ENCODE measurements at places on chromosomes 1 and 21.

DNA sequence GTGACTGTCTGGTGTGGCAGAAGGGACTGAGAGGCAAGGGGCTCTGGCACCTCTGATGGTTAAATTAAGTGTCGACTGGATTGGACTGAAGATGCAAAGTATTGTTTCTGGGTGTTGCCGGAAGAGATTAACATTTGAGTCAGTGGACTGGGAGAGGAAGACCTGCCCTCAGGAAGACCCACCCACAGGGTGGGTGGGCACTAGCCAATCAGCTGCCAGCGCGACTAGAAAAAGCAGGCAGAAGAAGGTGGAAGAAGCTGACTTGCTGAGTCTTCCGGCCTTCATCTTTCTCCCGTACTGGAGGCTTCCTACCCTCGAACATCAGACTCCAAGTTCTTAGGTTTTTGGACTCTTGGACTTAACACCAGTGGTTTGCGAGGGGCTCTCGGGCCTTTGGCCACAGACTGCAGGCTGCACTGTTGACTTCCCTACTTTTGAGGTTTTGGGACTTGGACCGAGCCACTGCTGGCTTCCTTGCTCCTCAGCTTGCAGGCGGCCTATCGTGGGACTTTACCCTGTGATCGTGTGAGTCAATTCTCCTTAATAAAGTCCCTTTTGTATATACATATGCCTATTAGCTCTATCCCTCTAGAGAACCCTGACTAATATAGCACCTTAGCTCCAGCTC, 79.6 kb downstream of the KAZN start:
- no peak for DNase-seq

DNA sequence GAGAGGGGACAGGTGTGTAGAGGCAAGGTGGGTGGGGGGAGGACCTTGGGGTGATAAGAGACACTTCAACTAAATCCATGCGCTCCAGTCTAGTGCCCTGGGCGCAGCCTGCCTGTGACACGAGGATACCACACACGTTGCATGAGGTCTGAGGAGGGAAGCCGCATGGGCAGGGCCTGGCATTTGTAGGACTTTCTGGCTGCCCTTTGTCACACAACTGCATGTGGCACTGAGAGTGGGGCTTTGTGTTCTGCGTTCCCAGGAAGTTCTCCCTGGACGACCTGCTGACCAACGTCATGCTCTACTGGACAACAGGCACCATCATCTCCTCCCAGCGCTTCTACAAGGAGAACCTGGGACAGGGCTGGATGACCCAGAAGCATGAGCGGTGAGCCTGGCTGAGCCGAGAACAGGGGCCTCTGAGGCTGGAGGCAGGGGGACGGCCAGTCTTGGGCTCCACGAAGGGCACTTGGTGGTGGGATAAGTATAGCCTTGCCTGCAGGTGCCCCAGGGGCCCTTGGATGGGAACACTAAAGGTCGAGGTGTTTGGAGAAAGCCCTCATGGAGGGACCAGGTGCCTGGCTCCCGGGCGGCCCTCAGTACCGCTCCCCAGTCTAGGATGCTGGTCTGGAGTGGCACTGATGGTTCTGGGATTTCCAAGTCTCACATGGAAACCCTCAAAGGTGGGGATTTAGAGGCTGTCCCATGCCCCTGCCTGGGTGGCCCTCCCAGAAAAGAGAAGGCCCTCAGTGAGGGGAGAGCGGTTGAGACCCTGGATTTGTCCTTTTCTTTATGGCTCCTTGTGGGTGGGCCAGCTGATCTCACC, 34.5 kb downstream of the EPHX1 start:
- no peak for DNase-seq

DNA sequence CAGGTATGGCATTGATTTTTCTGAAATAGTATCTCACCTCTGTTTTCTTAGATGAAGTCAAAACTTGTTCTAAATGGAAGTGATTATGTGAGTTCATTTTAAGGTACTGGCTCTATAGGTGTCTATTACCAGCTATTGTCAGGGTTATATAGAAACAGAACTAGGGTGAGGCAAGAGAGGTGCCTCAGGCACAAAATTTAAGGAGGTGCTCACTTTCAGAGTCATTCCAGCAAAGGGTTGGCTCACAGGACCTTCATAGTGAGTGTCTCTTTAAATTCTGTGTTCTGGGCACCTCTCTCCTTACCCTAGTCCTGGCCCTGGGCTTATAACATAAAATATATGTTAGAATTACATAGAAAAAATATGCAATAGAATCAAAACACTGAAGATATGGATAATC, 49.3 kb downstream of the KIAA0319L start:
- DNase-seq, result no peak

GRCh38 chr1:3742439-3743298, 9.6 kb upstream of the CCDC27 start:
- no peak for DNase-seq

DNA sequence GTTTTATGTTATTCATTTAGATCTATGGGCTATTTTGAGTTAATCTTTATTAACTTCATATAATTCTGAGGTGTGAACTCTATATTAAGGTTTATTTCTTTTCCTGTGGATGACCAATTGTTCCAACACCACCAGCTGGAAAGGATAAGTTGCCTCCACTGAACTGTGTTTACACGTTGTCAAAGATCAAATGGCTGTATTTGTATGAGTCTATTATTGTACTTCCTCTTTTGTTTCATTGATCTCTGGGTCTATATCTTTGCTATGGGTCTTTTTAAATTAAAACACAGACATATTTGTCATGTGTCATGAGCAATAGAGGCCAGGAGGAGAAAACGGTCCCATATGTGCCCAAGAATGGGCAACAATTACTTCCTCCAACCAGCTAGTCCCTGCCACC, 5.2 kb upstream of the MAB21L3 start:
- DNase-seq, result no peak

- DNase-seq, result peak; percentile 92
Observed at GRCh38 chr21:45152265-45152746, 77.9 kb downstream of the ADARB1 start.

DNA sequence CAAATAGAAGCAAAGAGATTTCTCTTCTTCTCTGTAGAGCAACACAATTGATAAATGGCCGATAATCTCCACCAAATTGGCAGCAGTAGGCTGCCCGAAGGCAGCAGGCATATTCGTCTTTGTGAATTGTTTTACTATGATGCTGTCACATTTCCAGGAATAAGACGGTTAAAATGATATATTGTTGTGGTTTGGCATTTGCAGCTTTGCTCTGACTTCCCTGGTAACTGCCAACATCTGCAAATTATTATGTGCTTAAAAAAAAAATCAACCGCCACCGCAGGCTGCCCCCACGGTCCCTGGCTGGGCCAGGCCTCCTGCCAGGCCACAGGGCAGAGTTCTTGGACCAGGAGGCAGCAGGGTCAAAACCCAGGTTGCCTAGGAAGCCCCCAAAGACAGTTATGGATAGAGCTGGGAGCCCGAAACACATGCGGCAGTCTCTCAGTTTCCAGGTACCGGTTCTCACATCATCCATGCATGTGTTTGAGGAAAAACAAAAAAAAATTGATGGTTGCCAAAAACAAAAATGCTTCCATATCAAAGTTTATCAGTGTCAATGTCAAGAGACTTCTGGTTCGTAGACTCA, 179.3 kb downstream of the ETS2 start:
- no peak for DNase-seq

GRCh38 chr1:17162941-17163340, 42.0 kb upstream of the PADI1 start:
- no peak for DNase-seq

DNA sequence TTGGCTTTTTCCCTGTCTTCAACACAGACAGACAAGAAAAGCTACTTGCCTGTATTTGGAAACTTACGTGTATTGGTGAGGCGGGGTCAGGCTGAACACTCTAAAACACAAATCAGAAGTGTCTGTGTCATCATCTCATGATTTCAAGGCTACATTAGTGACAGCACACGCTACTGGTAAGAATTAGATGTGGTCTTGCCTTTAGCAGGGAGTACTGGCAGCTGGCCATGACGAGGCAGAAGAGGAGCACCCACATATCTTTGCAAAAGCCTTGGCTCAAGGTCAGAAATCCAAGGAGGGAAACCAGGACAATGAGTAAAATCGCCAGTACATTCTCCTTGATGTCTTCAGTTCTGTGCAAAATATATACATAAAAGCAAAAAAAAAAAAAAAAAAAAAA, 77.7 kb downstream of the PCNX2 start:
- DNase-seq, result no peak

DNA sequence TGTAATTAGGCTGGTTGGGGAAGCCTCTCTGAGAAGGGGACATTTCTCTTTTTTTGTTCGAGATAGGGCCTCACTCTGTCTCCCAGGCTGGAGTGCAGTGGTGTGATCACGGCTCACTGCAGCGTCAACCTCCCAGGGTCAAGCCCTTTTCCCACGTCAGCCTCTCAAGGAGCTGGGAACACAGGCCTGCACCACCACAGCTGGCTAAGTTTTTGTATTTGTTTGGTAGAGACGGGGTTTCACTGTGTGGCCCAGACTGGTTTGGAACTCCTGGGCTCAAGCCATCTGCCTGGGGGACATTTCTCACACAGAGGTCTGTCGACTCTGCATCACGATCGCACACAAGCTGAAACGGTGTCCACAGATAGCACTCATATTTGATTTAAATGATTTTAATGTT, 39.7 kb downstream of the HUNK start:
- no peak for DNase-seq

GRCh38 chr1:165697881-165698760, at the start of gene ALDH9A1:
ALDH9A1 (minus strand) TSS chr1:165698562; CDS start chr1:165698558, 4 bp downstream.
- DNase-seq, result peak; percentile 93

DNA sequence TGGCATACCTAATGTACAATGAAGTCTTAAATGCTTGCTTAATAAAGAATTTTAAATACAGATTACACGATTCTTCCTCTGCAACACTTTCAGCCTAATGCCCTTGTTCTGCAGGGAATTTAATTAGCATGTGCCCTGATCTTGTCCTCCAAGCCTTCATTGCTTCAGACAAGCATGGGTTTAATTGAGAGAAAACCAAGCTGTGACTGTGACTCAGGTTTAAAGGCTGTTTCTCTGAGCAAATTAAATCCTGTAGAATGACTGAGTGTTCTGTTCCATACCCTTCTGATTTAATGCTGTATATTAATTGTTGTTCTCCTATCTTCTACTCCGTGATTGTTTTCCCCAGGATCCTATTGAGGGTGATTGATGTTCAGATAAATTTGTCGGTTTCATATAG, 269.0 kb upstream of the PRMT6 start:
- no peak for DNase-seq

- no peak for DNase-seq
Observed at GRCh38 chr1:206941766-206942418, 4.4 kb downstream of the PIGR start.

- DNase-seq, result no peak
Observed at GRCh38 chr1:200028586-200029034, 1.1 kb downstream of the NR5A2 start.
